ENCODE measurements at places on chromosomes 2 and 18.

- DNase-seq = no peak
Observed at GRCh38 chr2:108573061-108573460, 38.8 kb downstream of the LIMS1 start.

DNA sequence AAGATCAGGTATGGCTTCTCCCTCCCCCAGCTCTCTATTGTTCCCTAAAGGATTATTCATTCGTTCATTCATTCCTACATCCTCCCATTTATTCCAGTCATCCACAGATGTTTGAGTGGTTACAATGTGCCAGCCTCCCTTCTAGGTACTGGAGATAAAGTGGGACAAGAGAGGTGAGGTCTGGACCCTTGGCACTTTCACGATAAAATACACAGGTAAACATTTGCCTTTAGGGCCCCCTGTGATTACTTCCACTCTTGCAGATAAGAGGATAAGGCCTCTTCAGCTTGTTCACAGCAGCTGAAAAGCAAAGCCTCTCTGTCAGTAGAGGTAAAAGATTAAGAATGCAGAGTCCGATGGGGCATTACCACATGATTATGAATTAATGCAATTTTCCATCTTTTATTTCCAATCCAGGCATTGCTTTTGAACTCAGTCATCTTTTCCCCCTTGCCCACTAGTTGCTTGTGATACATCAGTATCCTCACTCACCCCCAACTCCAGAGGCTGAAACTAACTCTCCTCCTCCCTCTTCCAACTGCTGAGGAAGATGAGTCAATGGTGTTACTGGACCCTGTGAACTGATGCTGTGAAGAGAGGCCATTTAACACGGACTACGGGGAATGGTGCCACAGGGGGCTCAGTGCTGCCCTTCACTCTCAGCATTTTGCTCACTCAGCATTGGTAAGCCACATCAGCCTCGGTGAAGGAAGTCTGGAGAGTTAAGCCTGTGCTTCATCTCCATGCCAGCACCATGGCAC lies 1.1 kb upstream of the DPP4 start:
- no peak for DNase-seq

- peak; percentile 44 for DNase-seq
Observed at GRCh38 chr2:236284208-236284607, 20.0 kb upstream of the ASB18 start.

DNA sequence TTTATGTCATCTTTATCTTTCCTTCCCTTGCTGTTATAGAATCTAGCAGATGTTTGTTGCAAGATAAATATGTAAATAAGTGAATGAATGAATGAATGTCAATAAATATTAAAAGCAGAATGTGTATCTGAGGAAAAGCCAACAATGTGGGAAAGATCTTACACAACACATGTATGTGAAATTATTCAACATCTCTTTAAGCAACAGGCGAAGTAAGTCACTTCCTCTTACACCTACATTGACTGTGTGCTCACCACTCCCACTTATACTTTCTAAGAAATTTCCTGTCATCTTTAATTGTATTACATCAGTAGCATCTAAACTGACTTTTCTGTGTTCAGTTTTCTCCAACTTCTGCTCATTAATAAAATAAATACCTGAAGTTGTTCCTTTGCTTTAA lies 43.0 kb downstream of the RAD51AP2 start:
- no peak for DNase-seq

DNA sequence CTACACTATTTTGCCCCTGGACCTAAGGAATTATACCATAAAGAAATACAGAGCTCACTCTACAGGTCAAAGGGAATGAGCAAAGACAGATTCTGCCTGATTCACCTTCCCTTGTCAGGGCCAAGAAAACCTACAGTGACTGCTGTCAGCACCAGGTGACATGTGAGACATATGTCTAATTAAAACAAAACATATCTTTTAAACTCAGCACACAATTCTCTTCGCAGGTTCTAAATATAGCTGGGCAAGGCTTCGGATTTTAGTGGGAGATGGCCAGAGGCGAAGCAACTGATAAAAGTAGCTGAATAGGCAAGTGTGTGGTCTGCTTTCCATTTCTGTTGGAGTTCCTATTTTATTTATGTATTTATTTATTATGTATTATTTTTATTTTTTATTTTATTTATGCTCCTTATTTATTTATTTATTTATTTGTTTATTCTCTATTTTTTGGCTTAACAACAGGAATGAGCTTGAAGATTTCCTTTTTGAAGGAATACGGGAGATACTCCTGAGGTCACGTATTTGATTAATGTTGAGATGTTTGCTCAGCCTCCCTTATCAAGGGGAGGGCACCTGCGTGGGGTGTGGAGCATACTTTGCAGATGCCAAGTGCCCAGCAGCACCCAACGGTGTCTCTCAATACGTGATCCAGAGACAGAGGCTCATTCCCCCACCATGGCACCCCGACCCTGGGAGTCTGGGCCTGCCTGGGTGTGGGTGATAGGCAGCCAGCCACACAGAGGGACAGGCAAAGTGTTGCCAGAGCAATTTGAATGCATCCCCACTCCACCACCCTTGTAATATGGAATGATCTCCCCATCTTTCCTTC lies 141.8 kb downstream of the RNF152 start:
- no peak for DNase-seq

- peak; percentile 74 for DNase-seq
Observed at GRCh38 chr2:118535171-118535817, 312.2 kb downstream of the EN1 start.

DNA sequence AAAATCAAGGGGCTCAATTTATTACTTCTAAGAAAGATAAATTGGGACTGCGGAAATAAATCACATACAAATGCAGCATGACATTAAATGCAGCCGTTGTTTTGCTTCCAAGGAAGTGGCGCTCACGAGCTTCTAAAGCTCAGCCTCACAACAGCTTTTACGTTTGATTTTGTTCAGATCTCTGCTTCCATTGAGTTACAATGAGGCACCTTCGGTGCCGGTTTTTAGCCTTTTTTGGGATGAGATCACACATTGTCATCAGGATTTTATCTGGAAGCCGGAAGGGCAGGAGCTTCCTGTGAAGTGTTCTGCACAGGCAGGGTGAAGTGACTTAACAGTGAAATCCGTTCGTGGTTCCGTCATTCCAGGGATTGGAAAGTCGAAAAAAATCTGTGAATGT lies 209.8 kb downstream of the DCDC2C start:
- no peak for DNase-seq

- DNase-seq = no peak
Observed at GRCh38 chr2:197877038-197877437, 72.6 kb downstream of the PLCL1 start.

DNA sequence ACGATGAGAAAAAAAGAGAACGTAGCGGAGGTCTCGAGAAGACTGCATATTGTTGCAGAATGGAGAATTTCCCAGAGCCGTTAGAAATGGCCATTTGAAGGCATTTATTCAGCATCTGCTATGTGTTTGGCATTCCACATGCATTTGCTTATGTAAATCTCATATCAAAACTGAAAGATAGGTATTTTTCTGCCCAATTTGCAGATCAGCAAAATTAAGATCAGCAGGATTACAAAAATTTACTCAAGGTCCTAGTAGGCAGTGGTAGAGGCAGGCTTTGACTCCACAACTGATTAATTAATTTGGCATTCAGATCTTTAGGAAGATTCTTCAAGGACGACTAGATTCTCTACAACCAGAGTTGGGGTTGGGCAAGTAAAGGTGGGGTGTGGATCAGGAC lies 1.8 kb upstream of the E2F6 start:
- no peak for DNase-seq

GRCh38 chr2:10579876-10580514 lies 109.8 kb downstream of the NOL10 start:
- DNase-seq = no peak

GRCh38 chr2:165766326-165766927 lies 27.6 kb downstream of the GALNT3 start:
- no peak for DNase-seq

DNA sequence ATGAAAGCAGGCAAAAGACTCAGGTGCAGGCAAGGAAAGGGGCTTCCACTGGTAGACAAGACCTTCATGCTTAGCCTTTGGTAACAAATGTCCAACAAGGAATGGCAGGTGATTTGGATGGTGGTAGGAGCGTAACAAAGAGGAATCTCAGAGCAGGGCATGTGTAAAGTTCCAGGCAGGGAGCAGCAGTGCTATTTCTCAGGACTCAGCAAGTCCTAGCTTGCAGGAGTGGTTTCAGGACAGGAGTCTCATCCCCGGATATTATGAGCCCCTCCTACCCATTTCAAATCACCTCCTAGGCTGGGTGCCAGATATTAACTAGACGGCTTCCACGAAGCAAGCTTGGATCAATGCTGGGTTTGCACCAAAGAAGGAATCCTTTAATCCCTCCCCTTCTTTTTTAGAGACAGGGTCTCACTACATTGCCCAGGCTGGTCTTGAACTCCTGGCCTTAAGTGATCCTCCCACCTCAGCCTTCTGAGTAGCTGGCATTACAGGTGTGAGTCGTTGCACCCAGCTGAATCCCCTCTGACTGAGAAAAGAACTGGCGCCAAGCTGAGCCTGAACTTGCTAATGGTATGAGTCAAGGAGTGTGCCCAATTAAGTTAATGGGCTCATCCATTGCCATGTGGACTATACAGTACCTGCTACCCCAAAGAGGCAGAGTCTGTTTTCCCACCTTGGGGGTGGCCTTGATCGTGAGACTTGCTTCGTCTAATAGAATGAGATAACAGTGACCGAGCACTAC lies 190.3 kb downstream of the ARL4C start:
- DNase-seq = no peak

DNA sequence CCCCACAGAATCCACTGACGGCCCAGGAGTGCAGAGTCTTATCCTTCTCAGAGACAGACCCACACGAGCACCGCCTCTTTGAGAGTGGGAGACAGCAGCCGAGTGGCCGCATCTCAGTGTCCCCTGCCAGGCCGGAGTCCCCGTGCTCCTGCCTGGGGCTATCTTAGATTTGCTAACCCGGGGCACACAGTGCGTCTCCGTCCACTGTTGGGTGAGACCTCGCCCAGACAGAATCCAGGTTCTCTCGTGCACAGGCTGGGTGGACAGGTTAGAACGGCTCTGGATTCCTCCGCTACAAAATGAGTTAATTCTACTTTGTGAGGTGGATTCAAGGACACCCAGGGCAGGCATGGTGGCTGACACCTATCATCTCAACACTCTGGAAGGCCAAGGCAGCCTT lies 88.3 kb downstream of the ZNF516 start:
- no peak for DNase-seq

DNA sequence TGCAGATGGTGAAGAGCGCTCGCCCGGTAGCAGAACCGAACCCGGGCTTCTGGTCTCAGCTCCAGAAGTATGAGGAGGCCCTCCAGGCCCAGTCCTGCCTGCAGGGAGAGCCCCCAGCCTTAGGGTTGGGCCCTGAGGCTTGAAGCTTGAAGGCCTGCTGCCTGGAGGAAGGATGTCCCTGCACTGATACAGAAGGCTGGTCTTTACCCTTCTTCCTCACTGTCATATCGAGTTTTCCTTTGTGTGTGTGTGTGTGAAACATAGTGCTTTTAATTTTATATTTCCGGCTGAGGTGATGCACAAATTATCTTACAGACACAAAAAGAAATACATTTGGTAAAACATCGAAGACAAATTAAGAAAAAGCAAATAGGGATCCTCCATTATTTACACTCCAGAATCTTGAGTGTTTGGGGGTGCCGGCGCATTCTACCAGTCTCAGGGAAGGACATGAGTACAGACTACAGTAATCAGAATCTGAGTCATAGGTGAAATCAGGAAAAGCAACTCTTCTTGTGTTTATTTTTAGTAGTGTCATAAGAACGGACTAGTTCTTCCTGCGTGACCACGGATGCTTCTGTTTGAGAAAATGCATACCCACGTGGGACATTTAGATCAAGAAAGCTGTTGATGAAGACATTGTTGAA lies 1.3 kb downstream of the DUSP28 start:
- DNase-seq = no peak

DNA sequence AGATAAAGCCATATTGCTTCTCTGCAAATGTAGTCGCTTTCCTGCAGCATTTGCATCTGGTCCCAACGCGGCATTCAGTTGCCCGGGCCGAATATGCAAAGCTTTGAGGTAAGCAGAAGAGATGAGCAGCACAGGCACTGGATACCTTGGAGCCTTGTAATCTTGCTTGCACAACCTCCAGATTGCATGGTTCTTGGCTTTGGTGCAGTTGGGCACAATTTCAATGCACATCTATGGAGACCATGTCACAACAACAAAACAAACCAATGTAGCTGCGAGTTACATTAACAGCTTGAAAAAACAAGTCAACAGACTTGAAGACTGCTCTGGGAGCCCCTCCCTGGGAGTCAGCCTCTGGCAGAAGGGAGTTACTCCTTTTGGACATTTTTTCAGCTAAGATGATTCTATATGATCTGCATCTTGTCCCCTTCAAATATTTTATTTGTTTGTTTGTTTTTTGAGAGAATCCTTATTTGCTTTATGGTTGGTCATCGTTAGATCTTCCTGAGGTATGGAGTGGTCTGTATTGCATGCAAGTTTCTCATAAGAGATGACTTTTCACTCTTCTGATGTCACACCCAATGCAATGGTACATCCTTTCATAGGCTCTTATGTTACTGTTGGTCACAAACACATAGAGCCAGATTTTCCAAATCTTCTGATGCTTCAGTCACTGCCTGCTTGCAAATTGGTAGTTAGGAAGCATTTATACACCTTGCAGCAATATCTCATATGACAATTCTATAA lies 113.5 kb downstream of the EFEMP1 start:
- DNase-seq = peak; percentile 87

GRCh38 chr18:74529811-74530583 lies 4.3 kb upstream of the CNDP1 start:
- no peak for DNase-seq

- DNase-seq = no peak
Observed at GRCh38 chr2:6992794-6993228, 75.6 kb downstream of the RNF144A start.

DNA sequence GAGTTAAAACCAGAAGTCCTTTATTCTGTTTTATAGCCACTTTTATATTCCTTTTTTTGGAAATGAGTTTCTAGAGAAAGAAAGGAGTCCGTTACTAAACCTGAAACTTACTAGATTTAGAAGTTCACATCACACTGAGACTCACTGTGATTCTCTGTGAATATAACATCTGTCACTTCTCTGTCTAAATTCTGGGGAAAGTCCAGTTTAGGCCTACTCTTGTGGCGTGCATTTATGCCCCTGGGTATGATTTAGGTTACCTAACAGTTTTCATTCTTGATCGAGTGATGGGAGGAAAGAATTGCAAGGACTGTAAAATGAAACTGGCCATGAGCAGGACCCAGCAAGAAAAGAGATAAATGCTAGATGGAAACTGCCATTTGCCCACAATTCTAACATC lies 449.6 kb downstream of the SPAG16 start:
- no peak for DNase-seq
